ENCODE measurements at places on chromosomes 11 and 22.

DNA sequence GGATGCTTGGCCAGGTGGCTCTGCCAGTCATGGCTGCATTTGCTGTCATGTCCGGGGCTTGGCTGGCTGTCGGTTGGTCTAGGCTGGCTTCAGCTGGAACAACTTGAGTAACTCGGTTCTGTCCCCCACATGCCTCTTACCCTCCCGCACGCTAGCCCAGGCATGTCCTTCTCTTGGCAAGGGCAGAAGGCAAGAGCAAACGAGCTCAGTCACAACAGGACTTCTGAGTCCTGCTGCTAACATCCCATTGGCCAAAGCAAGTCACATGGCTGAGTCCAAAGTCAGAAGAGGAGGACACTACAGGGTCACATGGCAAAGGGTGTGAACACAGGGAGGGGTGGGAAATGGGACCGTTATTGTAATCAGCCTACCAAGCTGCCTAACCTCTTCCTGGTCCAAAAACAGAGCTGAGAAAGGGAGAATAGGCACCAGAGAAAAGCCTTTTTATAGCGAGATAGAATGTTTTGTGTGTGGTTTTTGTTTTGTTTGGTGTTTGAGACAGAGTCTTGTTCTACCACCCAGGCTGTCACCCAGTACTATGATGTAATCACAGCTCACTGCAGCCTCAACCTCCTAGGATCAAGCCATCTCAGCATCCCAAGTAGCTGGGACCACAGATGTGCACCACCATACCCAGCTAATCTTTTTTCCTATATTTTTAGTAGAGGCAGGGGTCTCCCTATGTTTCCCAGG lies 81.9 kb downstream of the MN1 start:
- no peak for DNase-seq

GRCh38 chr11:131157678-131158077 lies 212.7 kb upstream of the NTM start:
- no peak for DNase-seq

DNA sequence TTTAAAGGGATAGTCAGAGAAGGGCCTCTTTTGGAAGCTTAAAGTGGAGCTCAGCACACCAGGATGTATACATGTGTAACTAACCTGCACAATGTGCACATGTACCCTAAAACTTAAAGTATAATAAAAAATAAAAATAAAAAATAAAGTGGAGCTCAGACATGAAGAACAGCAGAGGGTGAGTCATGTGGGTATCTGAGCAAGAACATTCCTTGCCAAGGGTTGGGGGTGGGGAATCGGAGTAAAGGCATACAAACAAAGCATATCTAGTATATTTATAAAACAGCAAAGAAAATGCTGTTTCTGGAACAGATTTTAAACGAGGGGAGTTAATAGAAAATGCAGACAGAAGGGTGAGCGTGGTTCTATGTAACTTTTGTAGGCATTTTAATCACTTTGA lies 562.6 kb upstream of the ANO3 start:
- DNase-seq = no peak

- no peak for DNase-seq
Measured at GRCh38 chr11:86458294-86459001, 83.8 kb downstream of the CCDC81 start.

- DNase-seq = no peak
Measured at GRCh38 chr11:30171661-30172060, 59.2 kb upstream of the FSHB start.

DNA sequence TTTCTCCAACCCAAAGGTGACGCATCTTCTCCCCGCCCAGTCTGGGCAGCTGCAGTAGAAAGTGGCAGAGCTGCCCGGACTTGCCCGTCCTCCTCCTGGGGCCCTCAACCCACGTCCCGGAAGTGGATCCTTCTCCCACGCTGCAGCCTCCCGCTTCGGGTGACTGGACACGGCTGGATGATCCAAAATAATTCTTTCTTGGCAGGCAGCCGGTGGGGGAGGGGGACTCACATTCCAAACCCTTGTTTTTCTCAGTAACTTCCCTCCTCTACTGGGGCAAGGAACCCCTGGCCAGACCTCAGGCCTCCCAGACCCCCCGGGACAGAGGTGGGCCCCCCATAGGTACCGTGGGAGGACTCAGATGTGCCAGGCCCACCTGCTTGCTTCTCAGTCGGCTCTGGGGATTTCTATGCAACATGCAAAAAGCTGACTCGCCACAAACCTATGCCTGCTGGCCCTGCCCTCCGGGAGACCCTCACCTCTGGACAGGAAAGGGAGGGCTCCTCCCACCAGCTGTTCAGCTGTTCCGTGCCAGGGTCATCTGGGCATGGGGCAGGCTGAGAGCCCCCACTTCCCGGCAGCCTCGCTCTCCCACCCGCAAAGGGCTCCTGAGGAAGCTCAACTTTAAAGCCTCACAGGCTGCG lies 1.4 kb downstream of the PLXNB2 start:
- DNase-seq = no peak

Measured in activated CD8-positive, alpha-beta memory T cell treated with anti-CD3 and anti-CD28 coated beads for 1 hour (primary cell).